ENCODE measurements at places on chromosomes 6 and 20. TPM values are rescaled to one million over a fixed set of nuclear protein-coding genes. Genes with fewer than 3 reads are reported as not detected.

DNA sequence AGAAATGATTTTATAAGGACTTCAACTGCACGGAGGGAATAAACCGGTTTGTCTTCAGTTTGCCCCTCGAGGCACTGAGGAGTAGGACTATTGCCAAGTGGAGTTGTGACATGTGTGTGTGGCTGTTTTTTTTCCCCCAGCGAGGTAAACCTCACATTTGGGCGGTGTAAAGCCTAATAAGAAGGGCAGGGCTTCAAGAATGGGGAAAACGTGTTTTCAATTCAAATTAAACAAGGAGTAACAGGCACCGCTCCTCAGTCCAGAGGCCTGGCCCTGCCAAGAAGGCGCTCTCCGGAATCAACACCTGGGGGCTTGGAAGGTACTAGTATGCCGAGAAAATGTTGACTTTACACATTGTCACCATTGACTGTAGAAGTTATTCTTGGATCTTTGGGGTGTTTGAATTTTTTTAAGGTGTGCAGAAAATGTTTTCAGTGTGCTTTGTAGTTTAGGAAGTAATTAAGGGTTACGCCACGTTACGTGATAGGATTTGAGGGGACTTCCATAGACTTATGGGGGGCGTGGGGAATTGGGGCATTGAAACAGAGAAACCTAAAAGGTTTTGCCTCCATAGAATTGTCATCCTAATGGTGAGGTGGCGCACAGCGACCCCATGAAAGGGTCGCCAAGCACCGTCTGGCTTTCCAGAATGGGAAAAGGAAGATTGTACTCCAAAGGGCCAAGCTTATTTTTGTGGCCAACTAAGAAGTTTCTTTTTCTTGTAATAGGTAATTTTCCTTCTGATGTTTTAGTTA lies 791 bp downstream of the ADGRG6 start:
- no peak for DNase-seq

DNA sequence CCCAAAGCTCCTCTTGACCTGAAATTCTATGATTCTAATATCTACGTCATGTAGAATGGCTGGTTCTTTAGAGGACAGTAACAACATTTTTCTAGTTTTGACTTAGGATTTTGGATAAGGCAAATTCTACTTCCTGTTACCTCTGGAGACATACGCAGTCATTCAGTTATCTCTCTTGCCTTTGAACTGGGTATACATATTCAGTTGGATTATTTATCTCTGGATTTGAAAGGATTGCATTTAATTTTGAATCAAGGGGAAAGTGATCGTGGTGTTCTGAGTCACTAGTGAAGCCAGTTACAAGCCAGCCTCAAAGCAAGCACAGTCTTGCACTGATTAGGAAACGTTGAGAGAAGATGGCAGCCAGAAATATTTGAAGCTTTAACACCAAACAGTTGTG lies 35.3 kb upstream of the BCAS1 start:
- no peak for DNase-seq

DNA sequence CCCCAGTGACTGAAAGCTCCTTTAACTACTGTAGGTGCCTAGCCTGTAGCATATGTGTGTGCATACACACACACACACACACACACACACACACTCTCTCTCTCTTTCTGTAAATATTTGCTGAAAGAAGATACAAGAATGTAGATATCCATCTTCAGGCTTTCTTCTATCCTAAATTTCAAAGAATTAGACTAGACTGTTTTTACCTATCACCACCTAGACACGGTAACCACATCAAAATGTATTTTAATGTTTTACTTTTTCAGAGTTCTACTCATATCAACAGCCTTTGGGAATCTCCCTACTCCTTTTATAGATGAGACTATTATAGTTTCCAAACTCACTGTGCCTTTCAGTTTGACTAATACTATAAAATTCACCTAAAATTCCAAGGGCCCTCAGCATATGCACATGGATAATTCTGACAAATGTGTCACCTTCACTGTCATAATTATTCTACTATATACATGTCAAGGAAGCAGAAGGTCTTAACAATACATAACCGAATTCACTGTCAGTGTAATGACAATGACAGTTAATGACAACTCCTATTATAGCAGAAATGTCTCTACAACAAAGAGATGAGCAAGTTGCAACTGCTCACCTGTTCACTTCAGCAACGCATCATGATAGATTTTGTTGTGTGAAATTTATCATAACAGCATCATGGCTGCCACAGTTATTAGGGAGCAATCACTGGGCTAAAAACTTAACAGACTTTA lies 236.5 kb downstream of the GMPR start:
- DNase-seq, result no peak

Gene PGC
- not detected for total RNA-seq

Gene SNAP91
- not detected for total RNA-seq

DNA sequence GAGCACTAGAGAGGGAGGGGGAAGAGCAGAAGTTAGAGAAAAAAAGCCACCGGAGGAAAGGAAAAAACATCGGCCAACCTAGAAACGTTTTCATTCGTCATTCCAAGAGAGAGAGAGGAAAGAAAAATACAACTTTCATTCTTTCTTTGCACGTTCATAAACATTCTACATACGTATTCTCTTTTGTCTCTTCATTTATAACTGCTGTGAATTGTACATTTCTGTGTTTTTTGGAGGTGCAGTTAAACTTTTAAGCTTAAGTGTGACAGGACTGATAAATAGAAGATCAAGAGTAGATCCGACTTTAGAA lies 2.0 kb downstream of the ID4 start:
- DNase-seq, result no peak

DNA sequence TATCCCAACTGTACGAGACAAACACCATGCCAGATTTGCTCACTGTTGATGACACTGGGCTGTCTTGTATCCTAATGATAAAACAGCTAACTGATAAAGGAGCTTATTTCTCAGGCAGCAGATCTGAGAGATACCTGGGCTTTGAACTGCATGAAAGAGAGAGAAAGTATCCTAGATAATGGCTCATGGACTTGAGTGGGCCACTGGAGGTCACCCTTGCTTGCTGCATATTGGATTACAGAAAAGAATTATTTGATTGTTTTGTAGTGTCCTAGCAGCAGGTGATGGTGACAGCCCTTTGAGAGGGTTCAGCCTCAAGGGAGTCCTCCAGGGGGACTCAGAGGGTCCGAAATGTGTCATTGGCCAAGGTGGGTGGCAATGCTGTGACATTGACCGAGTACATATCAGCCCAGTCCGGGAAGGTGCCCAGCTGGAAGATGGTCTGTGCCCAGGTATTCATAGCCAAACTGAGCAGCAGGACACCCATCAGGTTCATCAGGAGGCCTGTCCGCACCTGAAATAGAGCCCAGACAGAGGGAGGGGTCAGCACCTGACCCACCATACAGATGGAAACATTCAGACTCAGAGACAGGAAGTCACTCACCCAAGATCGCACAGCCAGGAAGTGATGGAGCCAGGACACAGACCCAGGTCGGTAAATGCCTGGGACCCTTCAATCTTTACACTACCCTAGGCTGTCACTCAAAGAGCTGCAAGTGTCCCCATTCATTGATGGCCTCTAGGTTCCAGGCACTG lies 9.4 kb upstream of the OCSTAMP start:
- DNase-seq, result no peak

DNA sequence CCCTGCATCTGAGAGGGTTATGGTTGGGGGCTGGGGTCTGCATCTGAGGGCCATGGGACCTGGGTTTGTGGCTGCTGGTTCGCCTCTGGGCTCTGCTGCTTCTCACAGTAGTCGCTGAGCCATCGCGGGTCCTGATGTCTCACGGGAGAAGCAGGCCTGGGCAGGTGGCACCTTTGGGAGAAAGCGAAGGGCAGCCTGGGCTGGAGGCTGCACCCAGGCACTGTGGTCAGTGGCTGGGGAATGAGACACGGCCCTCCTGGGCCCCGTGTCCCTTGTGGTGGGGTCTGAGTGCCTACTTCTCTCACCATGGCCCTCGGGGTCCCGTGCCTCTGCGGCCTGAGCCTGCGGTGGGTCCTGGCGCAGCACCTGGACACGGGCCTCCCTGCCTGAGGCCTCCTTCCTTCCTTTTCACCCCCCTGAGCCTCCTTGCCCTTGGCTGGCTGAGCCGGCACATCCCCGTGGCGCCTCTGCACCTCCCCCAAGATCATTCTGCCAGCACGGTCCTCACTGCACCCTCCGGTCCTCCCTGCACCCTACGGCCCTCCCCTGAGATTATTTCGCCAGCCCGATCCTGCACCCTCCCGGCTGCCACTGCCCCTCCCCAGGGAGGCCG lies 206.0 kb downstream of the ERMARD start:
- DNase-seq, result no peak

GRCh38 chr20:22546344-22546743 lies 38.0 kb downstream of the FOXA2 start:
- DNase-seq, result no peak

Gene LRP11
- total RNA-seq, result 31.8 TPM

DNA sequence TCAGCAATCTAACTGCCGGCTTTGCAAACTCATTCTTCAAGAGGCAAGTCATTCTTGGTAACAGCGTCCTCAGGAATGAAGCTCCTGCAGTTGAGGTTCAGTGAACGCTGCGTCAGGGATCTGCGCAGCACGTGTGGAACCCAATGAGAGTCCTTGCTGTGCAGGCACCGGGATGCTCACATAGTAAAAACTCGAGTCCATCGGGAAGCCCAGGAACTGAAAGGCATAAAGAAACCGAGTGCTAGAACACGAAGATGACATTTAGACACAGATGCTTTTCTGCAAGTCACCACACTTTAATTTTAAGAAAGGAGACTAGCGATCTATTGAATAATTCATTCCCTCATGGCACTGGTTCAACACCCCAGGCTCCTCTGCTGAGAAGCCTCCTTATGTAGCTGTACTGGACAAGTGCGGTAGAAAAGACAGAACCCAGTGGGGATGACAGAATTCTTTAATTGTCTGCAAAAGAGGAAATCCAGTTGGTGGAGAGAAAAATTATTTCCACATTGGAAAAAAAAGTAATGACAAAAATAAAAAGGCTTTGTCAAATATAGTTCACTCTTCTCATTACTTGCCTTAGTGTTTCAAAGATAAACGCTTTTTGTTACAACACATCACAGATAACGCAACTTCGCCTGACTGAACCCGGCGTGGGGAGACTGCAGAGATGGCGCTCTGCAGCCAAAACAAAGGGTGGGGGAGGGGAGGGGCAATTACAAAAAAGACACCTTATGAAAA lies 1.9 kb upstream of the AFDN start:
- DNase-seq, result no peak

DNA sequence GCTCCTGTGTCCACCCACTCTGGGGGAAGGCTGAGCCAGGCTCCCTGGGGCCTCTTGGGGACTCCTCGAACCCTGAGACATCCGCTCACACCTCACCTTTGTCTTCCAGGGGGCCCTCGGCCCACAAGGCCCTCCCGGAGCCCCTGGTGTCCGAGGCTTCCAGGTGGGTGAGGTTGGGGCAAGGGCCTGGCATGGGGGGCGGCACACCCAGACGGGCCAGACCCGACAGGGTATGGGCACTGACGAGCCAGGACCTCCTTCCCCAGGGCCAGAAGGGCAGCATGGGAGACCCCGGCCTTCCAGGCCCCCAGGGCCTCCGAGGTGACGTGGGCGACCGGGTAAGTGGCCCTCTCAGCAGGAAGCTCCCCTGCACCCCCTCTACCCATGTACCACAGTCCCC lies 13.4 kb downstream of the COL9A3 start:
- no peak for DNase-seq

Gene RAET1L
- total RNA-seq, result not detected

GRCh38 chr6:4545893-4546292 lies 230.3 kb upstream of the CDYL start:
- no peak for DNase-seq

DNA sequence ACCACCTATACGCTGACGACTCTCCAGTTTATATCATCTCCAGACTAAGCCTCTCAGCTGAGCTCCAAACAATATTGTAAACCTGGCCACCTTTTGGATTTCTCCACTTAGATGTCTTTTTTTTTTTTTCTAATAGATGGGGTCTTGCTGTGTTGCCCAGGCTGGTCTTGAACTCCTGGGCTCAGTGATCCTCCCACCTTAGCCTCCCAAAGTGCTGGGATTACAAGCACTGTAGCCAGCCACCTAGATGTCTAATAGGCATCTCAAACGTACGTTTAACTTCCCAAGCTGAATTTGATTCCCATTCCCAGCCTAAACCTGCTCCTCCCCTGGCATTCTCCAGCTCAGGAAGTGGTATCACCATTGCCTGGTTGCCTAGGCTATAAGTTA lies 5.2 kb downstream of the DDR1 start:
- no peak for DNase-seq

All from omental fat pad (tissue), 4 donors.